ENCODE measurements at places on chromosomes 3 and 15. TPM values are rescaled to one million over a fixed set of nuclear protein-coding genes. Genes with fewer than 3 reads are reported as not detected.

DNA sequence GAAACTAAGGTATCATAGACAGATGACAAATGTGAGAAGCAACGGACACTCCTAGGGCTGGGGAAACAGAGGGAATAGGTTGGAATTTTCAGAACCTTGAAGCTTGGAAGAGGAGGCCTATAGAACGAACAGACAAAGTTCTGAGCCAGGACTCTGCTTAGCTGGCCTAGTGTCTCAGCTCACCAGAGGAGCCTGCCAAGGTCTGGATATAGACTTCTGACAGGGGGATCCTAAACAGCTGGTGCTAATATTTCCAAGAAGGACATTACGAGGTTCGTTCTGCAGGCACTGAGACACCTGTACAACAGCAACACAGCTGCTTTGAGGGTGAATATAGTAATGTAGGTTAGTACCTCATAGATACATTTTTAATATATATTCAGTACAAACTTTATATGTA is 266.3 kb downstream of the CHL1 start:
- no peak for DNase-seq

- no peak for DNase-seq
Measured at GRCh38 chr3:29026286-29026685, 254.6 kb upstream of the RBMS3 start.

GRCh38 chr3:137770835-137771399 is 6.8 kb downstream of the SOX14 start:
- DNase-seq, result no peak

DNA sequence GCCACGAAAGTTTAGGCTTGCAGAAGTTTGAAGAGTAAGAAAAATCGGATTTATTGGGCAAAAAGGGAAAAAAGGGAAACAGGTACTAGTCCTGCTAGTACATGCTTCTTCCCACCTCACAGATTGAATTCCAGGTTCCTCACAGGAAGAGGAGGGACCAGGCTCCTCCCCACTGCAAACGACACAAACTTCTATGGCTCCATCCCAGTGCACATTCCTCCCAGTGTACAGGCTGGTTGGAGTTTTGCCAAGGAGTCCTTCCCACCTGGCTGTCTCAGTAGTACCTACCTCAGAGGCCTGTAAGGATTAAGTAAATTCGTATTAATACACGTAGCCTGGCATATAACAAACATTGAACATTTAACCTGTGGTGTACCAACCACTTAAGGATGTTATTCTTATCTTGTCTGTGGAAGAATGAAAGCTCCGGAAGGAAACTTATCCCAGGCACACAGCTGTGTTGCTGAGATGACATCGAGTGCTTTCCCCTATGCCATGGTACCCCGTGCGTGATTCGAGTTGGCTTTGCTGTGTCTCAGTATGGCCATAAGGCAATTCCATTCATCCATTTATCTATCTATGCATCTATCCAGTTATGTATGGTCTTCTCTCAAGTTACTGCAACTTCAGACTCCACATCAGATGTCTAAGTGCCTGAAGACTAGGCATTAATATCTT is 294.3 kb downstream of the LRTM1 start:
- no peak for DNase-seq

- DNase-seq, result no peak
Measured at GRCh38 chr3:122835590-122835989, 40.7 kb downstream of the SLC49A4 start.

DNA sequence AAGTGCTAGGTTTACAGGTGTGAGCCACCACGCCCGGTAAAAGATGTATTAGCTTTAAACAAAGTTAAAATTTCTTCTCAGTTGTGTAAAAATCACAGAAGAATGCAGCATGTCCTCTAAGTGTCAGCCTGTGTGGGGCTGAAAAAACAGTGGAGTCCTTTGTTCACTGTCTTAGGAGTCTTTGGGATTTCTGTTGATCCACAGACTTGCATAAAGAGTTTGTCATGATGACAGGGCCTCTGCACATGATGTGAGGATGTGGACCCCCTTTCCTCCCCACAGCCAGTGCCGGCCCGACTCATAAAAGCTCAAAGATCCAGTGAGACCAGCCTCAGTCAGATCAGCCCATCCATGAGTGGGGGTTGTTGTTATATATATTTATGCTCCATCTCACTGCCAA is 49.0 kb upstream of the GOLGA8J start:
- no peak for DNase-seq

- no peak for DNase-seq
Measured at GRCh38 chr3:43785551-43785950, 94.8 kb downstream of the ABHD5 start.

DNA sequence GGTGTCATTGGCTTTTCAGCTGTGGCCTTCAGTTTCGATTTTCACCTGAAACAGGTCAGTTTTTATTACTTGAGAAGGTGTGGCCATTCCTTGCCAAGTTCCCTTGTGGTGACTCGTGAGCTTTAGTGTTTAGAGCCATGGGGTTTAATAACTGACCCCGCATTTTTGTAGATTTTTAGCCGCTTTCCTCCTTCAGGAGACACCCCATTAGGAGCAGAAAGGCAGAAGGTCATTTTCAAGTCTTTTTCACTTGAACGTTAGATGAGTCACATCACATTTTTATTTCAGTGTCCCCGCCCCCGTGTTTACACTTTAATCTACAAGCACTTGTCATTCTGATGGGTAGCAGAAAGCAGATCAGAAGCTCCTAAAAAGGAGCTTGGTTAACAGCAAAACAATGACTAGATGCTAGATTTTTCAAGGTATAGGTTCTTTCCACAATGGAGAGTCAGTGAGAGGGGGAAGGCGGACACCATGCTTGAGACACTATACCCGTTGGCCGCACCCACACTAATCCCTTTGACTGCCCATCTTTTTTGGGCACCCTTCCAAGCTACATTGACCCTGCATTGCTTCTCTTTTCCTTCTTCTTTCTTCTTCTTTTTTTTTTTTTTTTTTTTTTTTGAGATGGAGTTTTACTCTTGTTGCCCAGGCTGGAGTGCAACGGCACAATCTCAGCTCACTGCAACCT is 132.7 kb downstream of the GHSR start:
- DNase-seq, result no peak

DNA sequence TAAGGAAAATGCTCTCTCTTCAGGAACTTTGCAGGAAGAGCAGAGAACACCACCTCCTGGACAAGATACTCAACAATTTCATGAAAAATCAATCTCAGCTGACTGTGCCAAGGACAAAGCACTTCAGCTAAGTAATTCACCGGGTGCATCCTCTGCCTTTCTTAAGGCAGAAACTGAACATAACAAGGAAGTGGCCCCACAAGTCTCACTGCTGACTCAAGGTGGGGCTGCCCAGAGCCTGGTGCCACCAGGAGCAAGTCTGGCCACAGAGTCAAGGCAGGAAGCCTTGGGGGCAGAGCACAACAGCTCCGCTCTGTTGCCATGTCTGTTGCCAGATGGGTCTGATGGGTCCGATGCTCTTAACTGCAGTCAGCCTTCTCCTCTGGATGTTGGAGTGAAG is 200.5 kb downstream of the AKAP13 start:
- DNase-seq, result no peak

DNA sequence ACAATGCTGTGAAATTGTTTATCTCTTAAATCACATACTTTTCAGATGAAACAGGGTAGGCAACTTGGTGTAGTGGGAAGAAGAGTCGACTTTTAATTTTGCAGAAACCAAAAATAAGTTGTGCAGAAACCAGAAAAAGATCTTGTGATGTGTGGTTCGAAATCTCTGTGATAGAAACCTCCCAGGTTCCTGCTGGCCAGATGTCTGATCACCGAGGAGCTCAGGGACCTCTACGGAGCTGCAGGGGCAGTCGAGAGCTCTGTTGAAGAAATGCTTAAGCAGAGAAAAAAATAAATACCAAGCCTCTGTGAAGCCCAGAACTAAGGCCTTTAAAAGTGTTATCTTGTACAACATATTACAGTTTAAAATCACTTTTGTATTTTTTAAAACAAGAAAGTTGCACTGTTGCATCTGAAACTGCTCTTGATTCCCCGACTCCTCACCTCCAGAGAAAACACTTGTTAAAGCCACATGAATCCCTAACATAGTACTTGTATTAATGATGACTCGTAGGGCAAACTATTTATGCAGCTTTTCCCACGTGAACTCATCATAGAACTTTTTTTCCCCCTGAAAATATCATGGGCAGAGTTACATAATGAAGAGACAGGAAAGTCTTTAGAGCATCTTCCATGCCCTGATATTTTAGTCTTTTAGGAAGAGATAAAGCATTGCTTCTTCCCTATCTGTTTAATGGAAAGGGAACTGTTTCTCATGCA is 51.3 kb downstream of the CCK start:
- DNase-seq, result no peak

- DNase-seq, result no peak
Measured at GRCh38 chr3:160747422-160747821, 8.6 kb upstream of the PPM1L start.

- no peak for DNase-seq
Measured at GRCh38 chr3:123332124-123332641, 116.7 kb downstream of the ADCY5 start.

DNA sequence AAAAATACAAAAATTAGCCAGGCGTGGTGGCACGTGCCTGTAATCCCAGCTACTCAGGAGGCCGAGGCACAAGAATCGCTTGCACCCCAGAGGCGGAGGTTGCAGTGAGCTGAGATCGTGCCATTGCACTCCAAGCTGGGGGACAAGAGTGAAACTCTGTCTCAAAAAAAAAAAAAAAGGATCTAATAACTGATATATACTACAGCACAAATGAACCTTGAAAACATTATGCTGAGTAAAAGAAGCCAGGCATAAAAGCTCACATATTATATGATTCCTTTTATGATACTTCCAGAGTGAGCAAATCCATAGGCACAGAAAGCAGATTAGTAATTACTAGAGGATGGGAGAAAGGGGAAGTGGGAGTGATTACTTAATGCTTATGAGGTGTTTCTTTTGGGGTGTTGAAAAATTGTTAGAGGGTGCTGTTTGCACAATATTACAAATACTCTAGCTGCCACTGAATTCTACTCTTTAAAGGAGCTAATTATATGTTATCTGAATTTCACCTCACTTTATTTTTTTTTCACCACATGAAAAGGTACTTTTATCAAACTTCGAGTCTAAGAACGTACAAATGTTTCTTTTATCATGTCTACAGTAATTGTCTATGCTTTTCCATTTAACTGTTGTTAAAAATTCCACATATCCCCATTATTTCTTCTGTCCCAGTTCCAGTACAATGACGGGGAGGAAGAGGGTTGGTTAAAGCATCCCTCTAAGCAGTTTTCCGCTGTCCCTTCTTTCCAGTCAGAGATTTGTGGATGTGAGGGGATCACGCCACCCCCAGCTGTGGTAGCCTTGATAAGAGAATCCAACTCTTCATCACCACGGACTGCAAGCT is 77.7 kb upstream of the FAM174B start:
- no peak for DNase-seq

DNA sequence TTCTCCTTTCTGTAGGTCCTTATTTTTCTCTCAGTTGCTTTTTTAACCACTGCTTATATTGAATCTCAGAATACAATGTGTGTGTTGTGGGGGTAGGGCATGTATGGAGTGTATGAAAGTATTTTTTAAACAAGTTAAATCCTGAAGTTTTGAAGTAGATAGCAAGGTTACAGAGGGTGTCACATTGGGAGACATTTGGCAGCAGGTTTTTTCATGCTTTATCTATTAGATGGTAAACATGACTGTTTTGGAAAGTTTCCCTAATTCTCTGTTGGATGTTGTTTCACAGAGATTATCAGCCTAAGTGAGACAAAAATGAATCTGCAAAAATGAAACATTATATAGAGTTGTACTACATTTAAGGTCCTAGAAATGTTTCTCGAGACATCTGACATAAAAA is 190.6 kb upstream of the ARPP21 start:
- no peak for DNase-seq

- DNase-seq, result no peak
Measured at GRCh38 chr3:126465928-126466544, 9.7 kb downstream of the ZXDC start.

- no peak for DNase-seq
Measured at GRCh38 chr3:160400702-160401150, 1.3 kb downstream of the SMC4 start.

DNA sequence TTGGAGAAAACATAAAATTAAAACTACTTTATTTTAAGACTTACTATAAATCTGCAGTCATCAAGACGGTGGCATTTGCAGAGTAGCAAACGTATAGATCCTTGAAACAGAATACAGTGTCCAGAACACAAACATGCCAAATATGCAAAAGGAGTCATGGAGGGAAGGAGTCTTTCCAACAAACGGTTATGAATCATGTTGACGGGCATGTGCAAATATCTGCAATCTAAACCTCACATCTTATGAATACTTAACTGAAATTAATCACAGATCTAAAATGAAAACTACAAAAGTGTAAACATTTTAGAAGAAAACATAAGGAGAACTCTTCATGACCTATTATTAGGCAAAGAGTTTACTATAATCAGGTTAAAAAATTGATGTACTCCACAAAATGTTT is 69.4 kb downstream of the TFRC start:
- no peak for DNase-seq

DNA sequence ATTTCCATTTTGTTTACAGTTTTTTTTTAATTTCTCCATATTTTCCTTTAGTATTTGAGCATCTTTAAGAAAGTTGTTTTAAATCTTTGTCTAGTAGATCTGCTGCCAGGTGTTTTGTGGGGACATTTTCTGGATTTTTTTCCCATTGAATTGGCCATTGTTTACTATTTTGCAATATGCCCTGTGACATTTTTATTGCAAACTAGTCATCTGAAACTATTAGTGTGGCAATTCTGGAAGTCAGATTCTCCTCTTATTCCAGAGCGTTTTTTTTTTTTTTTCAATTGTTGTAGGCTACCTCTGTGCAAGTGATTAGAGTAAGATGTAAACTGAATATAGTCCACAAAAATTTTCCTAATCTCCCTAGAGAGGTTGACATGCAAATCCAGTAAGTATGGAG is 334.2 kb downstream of the PYDC2 start:
- DNase-seq, result no peak

DNA sequence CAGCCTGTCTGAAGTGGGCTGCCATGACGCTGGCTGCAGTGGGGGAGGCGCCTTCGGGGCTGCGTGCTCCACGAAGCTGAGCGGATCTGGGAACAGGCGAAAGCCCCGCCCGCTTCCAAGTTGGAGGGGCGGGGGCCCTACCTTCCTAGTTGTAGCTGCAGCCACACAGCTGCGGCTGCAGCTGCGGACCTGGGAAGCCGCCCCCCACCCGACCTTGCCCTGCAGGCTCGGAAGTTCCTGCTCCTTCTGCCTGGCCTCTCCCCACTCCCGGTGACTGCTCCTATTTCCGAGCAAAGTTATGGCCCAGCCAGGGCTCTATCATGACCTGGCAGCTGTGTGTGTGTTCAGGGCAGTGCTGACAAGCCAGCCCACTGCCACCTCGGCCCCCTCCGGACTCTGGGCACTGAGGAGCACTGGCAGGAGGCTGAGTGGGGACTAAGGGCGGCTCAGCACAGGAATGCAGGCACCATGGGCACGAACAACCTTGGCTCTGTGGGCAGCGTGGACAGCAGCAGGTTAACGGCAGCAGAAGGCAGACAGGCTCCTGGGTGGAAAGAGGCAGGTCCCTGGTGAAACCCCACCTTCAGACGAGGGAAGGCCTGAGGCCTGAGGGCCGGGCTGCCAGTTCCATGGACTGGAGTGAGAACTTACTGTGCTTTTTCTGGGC is 352.4 kb upstream of the TMCO5A start:
- DNase-seq, result no peak

Gene ZBED2
- 0.27 TPM for polyA plus RNA-seq

Gene SATB1
- polyA plus RNA-seq, result 44.0 TPM

Gene PP2D1
- 1.1 TPM for polyA plus RNA-seq

Gene ELL3
- 4.6 TPM for polyA plus RNA-seq

Gene ZXDC
- polyA plus RNA-seq, result 43.0 TPM

Gene PCSK6
- 7.0 TPM for polyA plus RNA-seq

Gene IMPG2
- 0.76 TPM for polyA plus RNA-seq
